ENCODE measurements at places on chromosomes 4 and X.

GRCh38 chr4:17667653-17668201, 53.3 kb downstream of the MED28 start:
- DNase-seq = no peak

GRCh38 chrX:265502-265901, 15.7 kb upstream of the PLCXD1 start:
- no peak for DNase-seq

- DNase-seq = peak; percentile 73
Measured at GRCh38 chr4:70722199-70722791, 531 bp downstream of the RUFY3 start.

GRCh38 chr4:153156721-153157120, 47.5 kb upstream of the TRIM2 start:
- DNase-seq = no peak

DNA sequence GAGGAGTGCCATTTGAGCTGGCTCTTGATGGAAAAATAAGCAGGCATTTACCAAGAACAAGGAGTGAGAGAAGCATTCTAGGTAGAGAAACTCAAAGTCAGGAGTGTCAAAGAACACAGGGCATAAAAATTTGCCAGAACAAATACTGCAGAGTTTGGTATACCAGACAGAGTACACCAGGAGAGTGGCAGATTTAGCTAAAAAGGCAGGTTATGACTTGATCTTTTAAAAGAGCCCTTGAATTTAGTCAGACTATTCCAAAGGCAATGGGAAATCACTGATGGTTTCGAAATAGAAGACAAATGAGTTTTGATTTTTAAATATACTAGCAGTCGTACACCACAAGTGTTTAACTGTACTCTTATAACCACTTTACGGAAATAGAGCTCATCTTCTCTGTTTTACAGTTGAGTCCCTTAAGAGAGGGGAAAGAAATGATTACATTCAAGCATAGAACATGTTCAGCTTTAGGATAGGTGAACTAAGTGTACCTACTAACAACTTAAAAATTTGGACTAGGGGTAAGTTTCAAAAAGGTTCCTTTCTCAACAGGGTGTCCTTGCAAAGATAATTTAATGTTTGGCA, 10.2 kb downstream of the UBE2D3 start:
- no peak for DNase-seq

DNA sequence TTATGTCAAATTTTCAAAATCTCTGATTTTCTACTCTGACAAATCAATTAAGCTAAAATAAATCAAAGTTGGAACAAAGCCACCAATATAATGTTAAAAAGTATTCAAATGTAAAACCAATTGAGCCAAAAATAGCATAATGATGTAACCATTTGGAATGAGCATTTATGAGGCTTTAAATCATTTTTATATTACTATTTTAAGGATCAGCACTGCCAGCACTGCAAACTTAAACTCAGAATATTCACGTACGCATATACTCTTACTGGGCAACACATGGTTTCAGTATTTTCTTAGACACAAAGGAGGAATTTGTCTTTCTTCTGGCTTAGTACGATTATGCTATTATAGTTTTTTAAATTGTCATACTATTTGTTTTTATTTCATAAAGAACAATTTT, 52.2 kb downstream of the AFAP1 start:
- DNase-seq = no peak

DNA sequence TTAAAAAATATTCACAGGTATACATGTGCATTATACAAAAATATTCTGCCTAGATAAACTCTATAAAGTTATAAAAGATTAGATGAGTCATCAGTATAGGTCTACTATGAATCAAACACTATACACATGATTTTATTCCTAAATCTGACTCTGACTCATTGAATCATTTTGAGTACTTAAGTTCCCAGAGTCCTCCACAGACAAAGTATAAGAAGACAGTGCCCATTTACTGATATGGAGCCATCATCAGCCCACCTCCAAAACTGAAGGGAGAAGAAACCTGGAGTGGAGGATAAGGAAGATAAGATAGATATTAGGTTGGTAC, 28.7 kb upstream of the ANTXR2 start:
- DNase-seq = peak; percentile 53

- no peak for DNase-seq
Measured at GRCh38 chr4:11261066-11261850, 167.4 kb downstream of the HS3ST1 start.

GRCh38 chr4:108706289-108706688, 55.9 kb downstream of the OSTC start:
- no peak for DNase-seq

- DNase-seq = peak; percentile 23
Measured at GRCh38 chr4:1579901-1580691, 104.0 kb downstream of the FAM53A start.

GRCh38 chrX:42531441-42531840, 246.5 kb downstream of the PPP1R2C start:
- no peak for DNase-seq

- DNase-seq = no peak
Measured at GRCh38 chr4:3200423-3201090, 48.4 kb upstream of the MSANTD1 start.

DNA sequence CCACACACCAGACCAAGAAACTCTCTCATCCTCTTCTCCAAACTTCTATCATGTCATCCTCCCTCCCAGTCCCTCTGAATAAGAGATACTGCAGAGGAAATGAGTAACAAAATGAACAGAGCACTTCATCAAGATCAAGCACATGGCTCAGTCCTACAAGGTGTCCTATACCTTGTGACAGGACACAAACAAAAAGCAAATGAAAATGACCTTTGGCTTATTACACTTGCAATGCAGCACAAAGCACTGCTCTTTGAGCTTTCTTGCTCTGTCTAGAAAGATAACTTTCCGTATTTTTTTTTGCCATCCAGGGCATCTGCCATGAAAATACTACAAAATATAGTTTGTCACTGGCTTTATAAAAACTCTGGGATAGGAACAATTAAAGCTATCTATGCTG, 402.7 kb downstream of the HNRNPD start:
- DNase-seq = no peak

GRCh38 chr4:10688022-10688421, 3.5 kb upstream of the CLNK start:
- DNase-seq = no peak

- peak; percentile 1 for DNase-seq
Measured at GRCh38 chrX:130626521-130626920, 224.7 kb downstream of the RBMX2 start.

Data from HT1080 (cell line).